Fibroblast of the conjunctiva (primary cell): ENCODE measurements at places on chromosomes 11 and 22.

DNA sequence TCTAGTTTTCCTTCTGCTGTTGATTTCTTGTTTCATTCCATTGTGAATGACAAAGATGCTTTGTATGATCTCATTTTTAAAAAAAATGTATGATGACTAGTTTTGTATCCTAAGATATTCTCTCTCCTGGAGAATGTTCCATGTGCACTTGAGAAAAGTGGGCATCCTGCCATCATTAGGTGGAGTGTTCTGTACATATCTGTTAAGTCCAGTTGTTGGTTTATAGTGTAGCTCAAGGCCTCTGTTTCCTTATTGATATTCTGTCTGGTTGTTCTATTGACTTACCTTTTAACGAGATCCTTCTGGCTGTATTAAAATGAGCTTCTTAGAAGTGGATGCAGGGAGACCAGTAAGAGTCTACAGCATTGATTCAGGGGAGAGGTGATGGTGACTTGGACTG lies 35.2 kb downstream of the SGSM1 start:
- no peak for DNase-seq

DNA sequence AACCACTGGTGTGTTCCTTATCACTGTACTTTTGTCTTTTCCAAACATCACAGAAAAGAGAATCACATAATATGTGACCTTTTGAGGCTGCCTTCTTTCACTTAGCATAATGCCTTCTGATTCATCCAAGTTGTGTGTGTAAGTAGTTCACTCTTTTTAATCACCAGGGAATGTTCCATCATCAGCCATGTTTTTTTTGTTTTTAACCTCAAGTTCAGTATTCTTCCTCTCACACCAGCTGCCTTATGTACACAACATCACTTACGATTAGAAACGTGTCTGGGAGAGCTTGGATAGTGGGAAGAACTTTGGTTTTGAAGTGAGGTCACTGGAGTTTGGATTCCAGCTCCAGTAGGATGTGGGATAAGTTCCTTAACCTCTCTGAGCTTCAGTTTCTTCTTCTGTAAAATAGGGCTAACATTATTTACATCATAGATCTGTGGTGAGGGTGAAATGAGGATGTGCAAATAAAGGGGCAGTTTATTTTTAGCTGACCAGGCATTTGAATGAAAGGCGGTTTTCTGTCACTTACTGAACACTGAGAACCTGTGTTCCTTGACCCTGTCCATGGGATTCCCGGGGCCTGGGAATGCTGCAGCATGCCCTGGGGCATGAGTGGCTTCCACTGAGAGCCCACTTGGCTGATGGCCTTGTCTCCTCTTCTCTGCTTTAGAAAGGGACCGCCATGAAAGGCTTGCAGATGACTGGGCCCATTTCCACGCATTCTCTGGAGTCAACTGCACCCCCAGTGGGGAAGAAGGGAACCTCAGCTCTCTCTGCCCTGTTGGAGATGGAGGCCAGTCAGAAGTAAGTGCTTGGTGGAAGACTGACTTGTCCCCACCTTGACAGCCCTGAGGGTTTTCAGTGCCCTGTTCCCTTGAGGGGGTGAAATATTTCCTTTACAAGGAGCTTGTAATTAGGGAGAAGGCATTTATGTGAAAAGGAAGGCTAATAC lies 92.6 kb downstream of the DEPDC5 start:
- no peak for DNase-seq

DNA sequence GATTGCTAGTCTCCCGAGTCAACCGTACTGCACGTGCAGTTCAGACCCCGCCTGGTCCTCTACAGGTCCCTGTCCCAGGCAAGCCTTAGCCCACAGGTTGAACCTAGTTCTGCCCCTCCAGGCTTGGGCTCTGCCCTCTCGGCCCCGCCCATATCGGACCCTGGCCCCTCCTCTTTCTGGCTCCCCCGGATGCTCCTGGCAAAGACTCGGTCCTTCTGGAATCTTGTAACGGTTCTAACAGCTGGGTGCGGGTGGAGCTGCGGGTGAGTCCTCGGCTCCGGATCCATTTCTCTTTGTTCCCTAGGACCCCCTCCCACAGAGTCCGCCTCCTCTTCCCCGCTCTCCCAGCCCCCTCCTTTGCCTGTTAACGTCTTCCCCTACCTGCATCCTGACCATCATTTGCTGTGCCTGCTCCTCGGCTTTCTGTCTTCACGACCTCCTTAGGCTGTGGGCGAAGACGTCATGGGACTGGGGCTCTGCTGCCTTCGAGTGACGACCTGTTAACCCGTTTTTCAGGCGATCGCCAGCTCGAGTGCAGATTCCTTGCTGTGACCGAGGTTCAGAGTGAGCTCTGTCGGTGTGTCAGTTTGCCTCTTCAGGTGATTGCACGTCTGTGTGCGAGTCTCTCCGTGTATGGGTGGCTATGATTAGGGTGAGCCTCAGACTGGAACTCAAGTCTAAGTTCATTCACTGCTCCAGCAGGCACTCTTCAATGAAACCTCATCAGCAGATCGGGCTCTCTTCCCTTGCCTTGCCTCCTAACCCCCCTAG lies at the start of gene DNHD1:
Gene DNHD1, plus strand, starts transcription at position 212 of the 771 bp plus-strand sequence. CDS start 936 bp downstream, outside the sequence.
- no peak for DNase-seq

DNA sequence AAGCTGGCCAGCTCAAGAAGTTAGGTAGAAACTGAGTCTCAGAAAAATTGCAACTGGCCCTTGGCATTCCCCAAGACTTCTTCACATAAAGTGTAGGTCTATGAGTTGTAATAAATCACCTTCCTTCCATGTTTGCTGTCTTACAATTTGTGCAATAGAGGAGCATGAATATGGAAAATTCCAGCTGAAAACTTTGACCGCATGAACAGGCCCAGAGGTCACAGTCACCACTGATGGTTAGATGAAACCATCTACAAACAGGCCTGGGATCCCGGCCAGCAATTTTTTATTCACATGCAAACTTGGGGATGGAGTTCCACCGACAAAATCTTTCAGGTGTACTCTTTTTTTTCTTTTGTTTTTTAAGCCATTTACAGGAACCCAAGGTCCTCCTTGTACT lies 88.1 kb downstream of the SERGEF start:
- no peak for DNase-seq

DNA sequence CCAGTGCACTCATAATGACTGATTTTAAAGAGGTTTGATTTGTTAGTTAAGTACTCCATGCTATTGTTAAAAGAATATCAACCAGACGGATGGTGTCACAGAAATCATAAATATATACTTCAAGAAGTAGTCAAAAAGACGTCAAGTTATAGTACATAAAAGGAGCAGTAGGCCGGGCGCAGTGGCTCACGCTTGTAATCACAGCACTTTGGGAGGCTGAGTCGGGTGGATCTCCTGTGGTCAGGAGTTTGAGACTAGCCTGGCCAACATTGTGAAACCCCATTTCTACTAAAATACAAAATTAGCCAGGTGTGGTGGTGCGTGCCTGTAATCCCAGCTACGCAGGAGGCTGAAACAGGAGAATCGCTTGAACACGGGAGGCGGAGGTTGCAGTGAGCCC lies 721.7 kb downstream of the JRKL start:
- DNase-seq, result no peak

DNA sequence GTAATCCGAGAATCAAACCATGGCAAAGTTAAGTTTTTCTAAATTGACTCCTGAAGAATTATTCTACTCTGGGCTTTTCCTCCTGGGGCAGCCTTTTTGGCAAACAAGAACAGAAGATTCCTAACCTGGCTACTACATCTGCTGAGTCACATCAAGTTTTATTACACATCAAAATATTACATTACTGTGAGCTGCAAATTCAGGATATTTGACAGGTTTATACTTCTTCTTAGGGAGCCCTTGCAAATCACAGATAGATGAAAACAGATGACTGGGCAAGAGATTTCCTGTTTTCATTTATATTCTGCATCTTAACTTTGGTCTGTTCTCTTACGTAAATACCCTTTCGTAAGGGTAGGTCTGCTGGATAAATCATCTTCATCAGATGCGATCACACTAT lies 23.6 kb downstream of the XRRA1 start:
- DNase-seq, result no peak

DNA sequence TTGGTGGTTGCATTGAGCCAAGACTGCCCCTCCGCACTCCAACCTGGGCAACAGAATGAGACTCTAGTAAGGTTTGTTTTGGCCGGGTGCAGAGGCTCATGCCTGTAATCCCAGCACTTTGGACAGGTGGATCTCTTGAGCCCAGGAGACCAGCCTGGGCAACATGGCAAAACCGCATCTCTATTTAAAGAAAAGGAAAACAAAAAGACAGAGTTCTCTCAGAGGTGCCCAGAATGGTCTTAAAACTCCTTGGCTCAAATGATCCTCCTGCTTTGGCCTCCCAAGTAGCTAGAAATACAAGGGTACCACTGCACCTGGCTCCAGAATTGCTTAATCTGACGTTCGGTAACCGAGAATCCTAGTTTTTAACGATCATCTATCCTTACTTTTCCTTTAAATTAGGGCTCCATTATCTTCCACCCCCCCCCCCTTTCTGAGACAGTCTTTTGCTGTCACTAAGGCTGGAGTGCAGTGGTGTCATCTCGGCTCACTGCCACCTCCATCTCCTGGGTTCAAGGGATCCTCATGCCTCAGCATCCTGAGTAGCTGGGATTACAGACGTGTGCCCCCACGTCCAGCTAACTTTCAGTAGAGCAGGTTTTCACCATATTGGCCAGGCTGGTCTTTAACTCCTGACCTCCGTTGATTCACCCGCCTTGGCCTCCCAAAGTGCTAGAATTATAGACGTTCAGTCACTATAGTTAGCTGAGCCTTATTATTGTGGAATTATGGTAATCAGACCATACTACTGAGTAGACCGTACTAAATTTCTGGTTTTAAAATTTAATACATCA lies 1.7 kb downstream of the RPS25 start:
- DNase-seq, result no peak

DNA sequence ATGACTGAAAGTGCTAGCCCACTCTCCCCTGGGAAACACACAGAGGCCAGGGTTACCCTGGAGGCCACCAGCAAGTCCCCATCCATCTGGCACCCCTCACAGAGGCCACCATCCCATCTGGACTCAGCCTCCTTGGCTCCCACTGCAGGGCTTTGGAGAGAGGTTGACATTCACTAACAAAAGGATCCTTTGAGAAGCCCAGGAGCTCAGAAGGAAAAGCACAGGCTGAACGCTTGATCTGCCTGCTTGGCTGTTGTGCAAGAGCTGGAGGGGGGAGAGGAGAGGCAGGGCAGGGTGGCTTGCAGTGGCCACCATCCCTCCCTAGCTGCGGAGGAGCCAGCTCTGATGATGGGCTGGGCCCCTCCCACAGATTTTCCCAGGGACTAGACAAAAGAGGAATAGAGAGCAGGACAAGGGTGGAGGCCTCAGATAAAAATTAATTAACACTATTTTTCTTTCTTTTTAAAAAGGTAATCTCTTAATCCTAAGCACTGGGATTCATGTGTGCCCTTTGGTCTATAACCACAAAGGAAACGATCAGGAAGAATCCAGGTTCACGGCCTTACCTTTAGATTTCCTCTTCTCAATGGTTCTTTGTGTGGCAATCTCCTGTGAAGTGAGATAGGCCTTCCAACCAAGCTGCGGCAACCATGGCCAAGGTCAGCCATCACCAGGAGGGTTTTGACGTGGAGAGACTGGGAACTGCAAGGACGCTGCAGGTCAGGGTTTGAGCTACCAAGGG lies 154.7 kb downstream of the BARX2 start:
- no peak for DNase-seq

- no peak for DNase-seq
Observed at GRCh38 chr22:46737105-46737975, 712 bp downstream of the CERK start.

DNA sequence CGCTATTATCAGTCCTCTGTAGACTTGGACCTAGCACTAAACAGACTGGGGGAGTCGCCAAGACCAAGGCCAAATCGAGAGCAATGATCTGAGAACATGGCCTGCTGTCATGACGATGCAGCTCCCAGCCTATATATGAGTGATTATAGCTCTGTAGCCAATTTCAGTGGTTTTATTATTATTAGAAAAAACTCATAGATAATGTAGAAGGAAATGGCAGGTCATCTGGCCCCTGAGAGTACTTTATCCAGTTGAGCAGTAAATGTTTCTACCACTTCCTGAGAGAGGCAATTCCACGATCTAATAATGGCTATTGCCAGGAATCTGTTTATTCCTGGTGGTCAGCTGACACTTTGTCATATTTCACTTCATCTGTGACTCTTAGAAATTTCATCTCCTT lies 666.7 kb downstream of the OPCML start:
- no peak for DNase-seq

- no peak for DNase-seq
Observed at GRCh38 chr11:73566977-73567755, 30.7 kb downstream of the FAM168A start.

DNA sequence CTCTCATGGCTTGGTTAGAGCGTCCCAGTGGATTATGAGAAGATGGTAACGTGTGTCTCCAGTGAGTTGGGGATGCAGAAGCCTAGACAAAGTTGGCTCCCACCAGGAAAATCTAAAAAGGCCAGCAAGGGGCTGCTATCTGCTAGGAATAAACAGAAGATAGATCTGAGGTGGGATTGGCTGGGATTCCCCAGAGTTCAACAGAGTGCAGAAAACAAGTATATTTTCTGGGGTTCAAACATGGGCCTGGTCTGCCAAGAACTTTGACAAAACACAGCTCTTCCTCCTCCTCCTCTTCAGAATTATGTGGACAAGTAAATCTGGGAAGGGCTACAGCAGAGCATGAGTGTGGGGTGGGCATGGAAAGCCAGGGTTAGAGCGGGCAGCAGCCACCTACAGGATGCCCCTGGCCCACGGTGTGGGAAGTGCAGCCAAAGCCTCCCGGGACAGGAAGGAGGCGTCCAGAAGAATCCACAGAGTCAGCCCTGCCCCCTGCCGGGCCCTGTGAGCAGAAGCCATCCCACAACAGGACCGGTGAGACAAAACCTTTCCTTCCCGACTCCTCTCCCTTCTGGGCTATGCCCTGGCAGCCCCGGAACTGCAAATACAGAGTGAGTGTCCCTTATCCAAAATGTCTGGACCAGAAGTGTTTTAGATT lies 67.1 kb downstream of the CD82 start:
- DNase-seq, result no peak

GRCh38 chr22:42752912-42753311 lies 32.2 kb upstream of the A4GALT start:
- DNase-seq, result no peak

DNA sequence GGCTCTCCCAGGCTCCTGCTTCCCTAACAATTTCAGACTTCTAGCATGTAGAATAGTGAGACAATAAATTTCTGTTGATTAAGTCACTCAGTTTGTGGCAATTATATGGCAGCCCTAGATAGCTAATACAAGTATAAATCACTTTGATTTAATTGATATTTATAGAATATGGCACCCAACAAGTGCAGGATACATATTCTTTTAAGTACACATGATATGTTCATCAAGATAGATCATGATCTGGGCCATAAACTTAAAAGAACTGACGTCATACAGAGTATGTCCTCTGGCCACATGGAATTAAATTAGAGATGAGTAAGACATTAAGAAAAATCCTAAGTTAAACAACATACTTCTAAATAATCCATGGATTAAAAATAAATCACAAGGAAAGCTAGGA lies 67.5 kb upstream of the AMOTL1 start:
- no peak for DNase-seq

- no peak for DNase-seq
Observed at GRCh38 chr11:9756461-9756860, 92.6 kb downstream of the SWAP70 start.
